ENCODE measurements at places on chromosomes 5 and 9.
A peak's percentile ranks its signal among the peaks of the same experiment; 100 is the strongest.

GRCh38 chr9:109383356-109383755 is 62.5 kb upstream of the EPB41L4B start:
- no peak for DNase-seq

GRCh38 chr5:171776770-171777759 is 8.6 kb upstream of the SMIM23 start:
- peak; percentile 74 for DNase-seq

GRCh38 chr5:31664566-31664965 is 25.6 kb downstream of the PDZD2 start:
- no peak for DNase-seq

DNA sequence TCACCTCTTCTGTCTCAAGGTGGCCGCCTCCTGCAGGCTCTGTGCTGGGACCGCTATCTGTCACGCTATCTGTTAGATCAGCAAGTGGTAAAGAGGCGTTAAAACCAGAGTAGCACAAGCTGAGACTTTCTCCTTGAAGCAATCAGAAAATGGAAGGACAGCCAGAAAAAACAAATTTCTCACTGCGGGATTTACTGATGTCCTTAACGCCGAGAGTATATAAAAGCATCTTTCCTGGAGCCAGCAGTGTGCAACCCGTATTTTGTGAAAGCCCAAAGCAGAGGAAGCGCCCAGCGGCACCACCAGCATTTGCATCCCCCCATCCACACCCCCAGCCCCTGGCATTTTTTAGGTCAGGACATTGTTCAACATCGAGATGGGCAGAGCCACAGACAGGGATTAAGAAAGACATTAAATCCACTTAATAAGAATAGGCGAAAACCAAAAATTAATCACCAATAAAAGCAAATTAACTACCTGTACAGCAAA is 48.6 kb downstream of the DUSP1 start:
- DNase-seq: no peak

DNA sequence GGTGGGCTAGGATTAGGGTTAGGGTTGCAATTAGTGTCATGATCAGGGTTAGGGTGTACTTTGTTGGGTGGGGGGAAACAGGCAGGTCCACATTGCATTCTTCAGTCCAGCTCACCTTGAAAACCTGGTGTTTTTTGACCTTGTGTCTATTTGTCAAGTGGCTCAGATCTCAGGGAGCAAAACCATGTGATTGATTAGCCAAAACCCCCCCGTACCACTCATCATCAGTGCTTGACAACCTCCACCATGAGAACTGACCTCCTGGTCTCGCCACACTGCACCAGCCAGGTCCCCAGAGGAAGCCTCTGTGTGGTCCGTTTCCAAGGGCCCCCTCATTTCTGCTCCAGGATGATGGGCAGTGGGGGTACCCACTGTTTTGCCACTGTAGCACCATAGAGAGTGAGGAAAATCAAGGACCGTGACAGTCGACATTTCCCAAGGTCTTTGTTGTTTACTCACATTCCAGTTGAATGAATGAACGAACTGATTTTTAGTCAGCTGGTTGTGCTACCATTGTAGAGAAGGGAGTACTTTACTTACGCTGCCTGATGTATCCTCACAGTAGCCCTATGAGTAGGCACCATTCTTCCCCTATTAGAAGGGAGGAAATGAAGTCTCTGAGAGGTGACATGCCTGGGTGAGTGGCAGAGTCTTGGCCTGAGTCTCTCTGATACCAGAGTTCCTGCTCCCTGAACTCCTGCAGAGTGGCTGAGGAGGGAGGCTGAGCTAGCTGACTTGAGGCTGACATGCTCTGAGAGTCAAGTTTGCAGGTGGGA is 84.8 kb downstream of the RAD23B start:
- DNase-seq: no peak

DNA sequence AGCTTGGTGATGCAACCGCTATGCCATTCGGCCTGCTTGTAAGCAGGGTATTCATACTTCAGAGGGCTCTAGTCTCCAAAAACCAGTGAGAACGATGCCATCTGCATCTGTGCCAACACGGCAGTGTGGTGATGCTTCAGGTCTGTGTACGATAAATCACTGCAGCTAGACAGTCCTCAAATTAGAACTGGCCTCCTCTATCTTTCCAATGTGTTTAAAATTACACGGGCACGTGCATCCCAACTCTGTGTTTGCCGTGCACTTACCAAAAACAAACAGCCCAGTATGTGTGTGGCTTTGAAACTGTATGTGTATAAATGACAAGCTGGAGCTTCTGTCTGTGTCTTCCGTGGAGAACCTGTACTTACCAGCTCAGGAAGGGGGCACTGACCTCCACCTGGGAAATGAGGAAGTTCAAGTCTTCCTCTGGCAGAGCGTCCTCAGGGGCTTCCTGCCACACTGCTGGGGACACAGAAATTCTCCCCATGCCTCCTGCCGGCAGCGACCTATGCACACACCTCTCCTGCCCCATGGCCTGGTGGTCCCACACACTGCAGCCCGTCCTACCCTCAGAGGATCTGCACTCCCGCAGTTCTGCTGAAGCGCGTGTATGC is 12.3 kb downstream of the MED10 start:
- no peak for DNase-seq

- no peak for DNase-seq
Observed at GRCh38 chr5:176597417-176598389, 12.3 kb downstream of the GPRIN1 start.

- no peak for DNase-seq
Observed at GRCh38 chr5:64285188-64286130, 119.8 kb downstream of the RNF180 start.

DNA sequence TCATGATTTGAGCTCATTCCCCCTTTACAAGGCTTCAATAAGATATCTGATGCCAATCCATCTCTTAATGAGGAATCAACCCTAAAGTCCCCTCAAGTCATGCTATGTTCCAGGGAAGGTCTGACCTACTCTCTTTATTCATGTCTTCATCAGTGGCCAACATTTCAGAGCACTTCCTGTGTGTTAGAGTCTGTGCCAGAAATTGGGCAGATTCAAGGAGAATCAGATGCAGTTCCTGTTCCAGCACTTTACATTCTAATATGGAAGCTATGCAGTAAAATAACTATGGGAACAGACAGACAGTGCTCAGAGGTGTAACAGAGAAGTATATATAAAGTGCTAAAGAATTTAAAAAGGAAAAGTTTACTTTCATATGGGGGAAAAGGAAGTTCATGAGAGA is 193.4 kb upstream of the NR4A3 start:
- DNase-seq: no peak

DNA sequence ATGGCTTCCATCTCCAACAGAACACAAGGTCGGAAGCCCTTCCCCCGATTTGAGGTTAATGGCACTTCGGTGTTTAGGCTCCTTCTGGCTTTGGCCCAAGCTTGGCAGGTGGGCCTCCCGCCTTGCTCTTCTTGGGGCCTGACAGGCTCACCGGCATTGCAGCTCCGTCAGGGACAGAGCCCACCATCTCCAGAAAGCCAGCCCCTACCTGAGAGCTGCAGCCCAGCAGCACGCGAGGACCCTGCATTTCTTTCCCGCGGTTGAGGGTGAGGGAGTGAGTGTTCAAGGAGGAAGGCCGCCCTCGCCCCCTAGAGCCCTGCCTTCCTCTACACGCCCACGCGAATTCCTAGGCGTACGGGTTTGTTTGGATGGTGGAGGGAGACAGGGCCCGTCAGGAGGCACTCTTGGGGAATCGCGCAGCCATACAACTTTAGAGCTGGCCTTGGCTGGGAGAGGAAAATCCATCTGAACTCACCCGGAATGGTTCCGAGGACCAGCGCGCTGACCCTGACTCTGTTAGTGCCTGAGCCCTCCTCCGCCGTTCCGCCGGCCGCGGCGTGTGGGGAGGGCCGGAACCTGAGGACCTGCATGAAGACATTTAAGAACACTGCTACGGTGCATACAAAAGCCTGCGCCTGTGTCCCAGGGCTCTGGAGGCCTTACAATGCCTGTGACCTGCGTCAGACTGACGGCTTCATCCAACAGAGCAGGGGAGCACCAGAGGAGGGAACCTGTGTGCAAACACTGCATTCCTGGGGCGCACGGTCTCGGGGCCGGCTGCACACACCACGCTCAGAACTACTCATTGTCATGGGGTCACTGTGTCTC is 73.8 kb downstream of the MRPL36 start:
- no peak for DNase-seq

DNA sequence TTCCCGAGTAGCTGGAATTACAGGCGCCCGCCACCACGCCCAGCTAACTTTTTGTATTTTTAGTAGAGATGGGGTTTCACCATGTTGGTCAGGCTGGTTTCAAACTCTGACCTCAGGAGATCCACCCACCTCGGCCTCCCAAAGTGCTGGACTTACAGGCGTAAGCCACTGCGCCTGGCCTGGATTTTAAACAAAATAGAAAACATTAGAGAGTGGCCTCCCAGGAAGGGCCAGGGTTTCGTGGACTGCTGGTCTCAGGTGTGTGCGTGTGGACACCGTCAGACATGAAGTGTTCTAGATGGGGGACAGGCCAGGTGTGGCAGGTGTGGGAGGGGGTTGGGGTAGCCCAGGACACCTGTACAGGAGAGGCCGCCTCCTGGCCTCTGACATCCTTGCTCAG is 7.0 kb upstream of the GBGT1 start:
- DNase-seq: no peak

- DNase-seq: no peak
Observed at GRCh38 chr9:114367772-114368569, 19.8 kb downstream of the AKNA start.

DNA sequence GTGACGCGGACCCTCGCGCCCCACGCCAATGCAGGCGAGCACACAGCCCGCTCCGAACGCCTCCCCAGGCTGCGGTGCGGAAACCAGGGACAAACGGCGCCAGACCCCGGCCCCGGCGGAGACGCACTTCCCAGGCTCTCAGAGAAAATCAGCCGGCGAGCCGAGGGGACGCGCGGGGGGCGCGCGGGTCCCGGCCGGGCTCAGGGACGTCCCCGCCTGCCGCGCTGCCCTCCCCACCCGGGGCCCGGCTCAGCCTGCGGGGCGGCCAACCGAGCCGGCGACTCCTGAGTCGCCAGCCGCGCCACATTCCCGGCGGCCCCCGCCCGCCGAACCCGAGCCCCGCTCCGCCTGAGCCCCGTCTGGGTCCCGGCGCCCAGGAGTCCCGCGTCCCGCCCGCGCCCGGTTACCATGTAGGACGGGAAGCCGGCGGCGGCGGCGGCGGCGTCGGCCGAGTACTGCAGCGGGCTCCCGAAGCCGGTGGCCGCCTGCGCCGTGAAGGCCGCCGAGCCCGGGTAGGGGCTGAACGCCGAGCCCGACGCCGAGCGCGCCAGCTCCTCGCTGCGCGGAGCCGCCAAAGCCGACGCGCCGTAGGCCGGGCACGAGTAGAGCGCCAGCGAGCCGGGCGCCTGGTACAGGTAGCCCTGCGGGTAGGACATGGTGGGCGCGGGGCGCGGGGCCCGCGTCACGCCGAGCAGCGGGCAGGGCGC is 566 bp downstream of the IRX2 start:
- DNase-seq: peak; percentile 32

GRCh38 chr5:176553260-176554085 is 4.3 kb downstream of the CDHR2 start:
- DNase-seq: no peak

- DNase-seq: no peak
Observed at GRCh38 chr5:135497971-135498636, 37.7 kb downstream of the NEUROG1 start.

DNA sequence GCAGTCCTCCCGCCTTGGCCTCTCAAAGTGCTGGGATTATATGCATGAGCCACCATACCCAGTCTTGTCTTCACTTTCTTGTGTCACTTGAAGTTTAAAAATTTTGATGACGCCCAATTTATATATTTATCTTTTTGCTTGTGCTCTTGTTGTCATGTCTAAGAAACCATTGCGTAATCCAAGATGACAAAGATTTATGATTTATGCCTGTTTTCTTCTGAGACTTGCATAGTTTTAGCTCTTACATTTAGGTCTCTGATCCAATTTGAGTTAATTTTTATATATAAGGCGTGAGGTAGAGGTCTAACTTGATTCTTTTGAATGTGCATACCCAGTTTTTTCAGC is 18.6 kb downstream of the ANKHD1 start:
- DNase-seq: no peak

- DNase-seq: no peak
Observed at GRCh38 chr9:78320875-78321496, 24.1 kb downstream of the PSAT1 start.

- DNase-seq: no peak
Observed at GRCh38 chr5:58961631-58962280, 378.9 kb downstream of the RAB3C start.

GRCh38 chr5:165015126-165015525 is 1509.7 kb downstream of the MAT2B start:
- no peak for DNase-seq

DNA sequence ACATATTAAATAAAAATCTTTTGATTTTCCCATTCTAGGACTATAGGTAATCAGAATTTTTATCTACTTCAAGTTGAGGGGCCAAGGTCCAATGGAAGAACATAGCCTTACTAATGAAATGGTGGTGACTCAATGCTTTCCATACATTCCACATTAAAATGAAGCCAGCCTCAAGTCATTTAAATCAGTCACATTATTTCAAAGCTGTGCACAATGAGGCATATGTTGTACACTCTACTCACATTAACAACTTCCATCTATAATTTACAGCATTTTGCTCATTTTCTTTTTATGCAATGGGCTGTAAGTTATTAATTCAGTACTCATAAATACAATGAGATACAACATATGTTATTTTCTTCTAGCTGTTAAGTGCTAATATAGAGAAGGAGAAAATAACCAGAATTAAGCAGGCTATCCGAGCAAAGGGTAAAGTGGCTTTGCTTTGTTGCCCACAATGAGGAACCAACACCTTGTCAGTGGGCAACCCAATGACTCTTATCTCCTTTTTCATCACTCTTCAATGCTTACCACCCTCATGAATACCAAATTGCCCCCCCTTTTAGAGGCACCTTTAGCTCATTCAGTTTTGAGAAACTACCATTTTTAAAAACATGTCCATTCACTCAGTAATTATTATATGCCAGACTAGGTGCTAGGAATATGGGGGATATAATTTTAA is 52.4 kb downstream of the TTLL11 start:
- no peak for DNase-seq

- no peak for DNase-seq
Observed at GRCh38 chr5:28344836-28345433, 1306.5 kb upstream of the CDH9 start.

DNA sequence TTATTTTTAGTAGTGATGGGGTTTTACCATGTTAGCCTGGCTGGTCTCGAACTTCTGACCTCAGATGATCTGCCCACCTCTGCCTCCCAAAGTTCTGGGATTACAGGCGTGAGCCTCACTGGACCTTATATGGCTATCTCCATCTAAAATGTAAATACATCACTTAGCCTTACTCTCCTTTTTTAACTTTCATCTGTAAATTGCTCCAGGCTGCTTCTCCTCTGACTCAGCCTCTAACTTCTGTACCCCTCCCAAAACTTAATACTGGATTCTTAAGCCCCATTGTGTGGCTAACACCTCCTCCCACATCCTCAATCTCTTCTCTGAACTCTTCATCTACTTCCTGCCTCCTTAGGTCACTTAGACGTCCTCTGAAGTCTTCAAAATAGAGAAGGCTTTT is 4.0 kb downstream of the SNX30 start:
- DNase-seq: peak; percentile 64

- DNase-seq: no peak
Observed at GRCh38 chr5:147340941-147341340, 106.1 kb downstream of the STK32A start.

All from AG10803 (cell line).